H54 (cell line): ENCODE measurements at places on chromosomes 1 and 21.

- DNase-seq: no peak
Observed at GRCh38 chr21:25362375-25363267, 244.7 kb downstream of the MRPL39 start.

DNA sequence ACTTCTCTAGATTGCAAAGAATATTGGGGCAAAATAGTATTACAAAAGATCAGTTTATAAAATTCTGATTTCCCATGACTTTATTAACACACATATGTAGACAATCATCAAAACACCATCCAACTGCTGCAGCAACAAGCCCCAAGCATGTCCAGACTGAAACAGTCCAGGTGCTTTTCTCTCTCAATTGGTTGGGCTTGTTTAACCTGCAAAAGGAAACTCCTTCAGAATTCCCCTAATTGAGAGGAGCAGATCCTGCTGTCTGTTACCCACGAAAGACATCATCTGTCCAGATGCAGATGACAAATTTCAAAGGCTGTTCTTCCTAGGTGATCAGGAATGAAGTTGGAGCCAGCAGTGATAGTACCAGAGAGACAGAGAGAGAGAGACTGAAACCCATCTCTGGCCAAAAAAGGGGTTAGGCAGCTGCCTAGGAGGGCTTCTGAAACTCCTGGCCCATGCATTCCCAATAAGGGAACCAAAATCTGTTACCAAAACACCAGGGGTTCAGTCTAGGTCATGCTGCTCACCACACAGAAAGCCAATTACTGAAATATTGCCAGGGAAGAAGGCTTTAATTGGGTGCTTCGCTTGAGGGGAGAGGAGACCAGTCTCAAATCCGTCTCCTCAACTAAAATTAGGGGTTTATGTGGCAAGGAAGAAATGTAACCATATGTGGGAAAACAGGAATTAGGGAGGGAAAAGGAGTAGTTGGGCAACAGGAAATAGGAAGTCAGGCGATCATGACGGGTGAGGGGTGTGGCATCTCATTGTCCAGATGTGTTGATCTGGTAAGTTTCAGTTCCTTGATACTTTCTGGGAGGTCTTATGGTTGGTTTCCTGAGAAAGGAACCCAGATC lies 34.7 kb upstream of the RGL1 start:
- DNase-seq: no peak

DNA sequence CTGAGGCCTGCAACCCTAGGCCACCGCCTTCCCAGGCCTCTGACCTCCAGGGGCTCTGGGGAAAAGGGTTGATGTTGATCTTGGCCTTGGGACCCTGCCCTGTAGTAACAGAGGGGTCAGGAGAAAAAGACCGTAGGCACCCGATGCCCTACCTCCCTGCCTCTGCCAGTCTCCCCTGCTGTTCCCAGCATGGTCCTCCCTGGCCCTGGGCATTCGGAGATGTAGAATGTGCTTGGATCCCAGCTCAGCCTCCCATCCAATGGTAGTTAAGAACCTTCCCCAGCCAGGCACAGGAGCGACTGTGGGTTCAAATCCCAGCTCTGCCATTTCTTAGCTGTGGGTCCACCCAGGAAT lies 72.0 kb upstream of the TARDBP start:
- DNase-seq: no peak

DNA sequence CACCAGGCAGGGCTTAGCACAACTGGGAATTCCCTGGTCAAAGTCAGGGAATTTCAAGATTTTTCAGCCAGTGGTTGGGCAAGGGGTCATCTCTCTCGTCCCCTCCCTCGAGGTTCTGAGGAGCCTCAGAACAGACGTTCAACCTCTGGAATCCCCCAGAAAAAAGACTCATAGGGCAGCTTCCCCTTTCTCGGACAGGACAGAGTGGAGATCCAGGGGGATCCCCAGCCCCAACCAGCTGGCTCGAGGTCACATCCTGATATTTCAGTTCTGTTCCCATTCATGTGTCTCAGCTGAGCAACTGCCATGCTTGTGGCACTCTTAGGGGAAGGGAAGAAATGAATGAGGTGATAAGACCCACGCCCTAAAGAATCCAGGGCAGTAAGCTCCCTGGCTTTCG lies 4.9 kb upstream of the LAD1 start:
- DNase-seq: no peak

DNA sequence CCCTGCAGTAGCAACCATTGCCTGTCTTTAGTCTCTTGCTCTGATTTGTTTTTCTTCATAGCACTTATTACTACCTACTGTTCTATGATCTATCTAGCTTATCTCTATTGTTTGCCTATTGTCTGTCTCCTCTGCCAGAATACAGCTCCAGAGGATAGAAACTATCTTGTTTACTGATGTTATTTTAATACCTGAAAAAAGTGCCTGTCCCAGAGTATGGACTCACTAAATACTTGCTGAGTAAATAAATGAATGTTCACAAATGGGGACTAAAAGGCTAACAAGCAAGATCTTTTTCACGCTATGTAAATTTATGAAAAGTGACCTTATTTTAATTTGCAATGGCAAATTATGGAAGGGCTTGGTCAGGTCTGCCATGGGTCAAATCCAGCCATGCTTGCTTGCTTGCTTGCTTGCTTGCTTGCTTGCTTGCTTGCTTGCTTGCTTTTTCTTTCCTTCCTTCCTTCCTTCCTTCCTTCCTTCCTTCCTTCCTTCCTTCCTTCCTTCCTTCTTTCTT lies 145.3 kb downstream of the TGFB2 start:
- DNase-seq: no peak

- no peak for DNase-seq
Observed at GRCh38 chr1:244205171-244205570, 154.1 kb downstream of the ZBTB18 start.

DNA sequence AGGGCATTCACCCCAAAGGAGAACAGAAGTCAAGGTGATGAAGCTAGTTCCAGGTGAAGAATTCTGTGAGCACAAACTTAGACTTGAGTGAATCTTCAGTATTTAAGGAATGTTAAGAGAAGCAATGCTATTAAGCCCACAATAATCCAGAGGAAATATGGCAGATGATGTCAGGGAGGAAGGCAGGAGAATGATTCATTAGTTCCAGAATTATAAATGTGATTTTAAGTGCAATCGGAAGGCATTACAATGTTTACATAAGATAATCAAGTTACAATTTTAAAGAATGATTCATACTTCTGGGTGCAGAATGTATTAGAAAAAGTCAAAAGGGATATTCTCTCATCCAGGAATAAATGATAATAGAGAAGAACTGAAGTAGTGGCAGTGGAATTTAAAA lies 545.2 kb upstream of the BRINP3 start:
- DNase-seq: no peak

- no peak for DNase-seq
Observed at GRCh38 chr1:178825167-178825566, 45.7 kb downstream of the ANGPTL1 start.

- no peak for DNase-seq
Observed at GRCh38 chr1:41660570-41661427, 176.3 kb upstream of the EDN2 start.

GRCh38 chr1:12165342-12165741 lies 1.4 kb upstream of the TNFRSF1B start:
- no peak for DNase-seq

GRCh38 chr1:116832932-116833578 lies 76.7 kb upstream of the PTGFRN start:
- no peak for DNase-seq

DNA sequence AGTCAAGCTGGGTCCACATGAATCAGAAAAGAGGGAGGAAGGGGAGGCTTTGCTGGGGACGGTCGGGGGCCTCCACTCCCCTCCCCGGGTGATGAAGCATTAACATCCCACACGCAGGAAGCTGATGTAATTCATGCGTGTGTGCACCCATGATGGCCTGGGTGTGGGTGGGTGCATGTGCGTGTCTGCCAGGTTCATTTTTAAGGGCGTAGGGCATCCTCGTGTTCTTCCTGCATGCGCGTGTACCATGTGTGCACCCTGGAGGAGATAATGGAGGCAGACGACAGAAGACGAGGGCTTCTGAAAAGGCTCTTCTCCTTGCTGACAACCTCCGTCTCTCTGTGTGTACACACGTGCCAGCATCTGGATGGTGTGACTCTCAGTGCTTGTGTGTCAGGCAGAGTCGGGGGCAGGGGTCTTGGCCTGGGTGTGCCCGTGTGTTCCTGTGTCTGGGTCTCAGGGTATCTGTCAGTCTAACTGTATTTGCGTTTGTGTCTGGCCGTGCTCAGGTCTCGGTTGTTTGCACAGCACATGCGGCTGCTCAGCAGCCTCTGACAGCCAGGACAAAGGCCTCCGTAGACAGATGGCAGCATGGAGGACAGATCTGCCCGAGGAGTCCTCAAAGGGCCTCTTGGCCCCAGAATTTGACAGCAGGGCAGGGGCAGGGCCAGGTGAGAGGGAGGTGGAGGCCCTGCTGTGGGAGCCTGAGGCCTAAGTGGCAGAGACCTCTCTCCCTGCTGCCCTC lies 2.4 kb downstream of the RAP1GAP start:
- no peak for DNase-seq

DNA sequence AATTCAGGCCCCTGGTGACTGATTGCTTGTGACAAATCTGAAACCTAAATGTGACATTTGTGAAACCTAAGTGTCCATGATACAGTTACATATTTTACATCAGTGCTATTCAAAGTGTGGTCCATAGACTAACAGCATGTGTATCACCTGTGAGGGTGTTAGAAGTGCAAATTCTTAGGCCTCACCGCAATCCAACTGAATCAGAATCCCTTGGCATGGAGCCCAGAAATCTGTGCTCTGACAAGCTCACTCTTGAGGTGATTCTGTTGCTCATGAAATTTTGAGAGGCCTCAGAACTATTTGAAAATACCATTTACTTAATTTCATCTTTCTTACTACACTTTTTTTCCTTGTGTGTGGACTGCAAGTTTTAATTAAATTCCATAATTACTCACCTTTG lies 587.9 kb downstream of the ADGRL2 start:
- no peak for DNase-seq

GRCh38 chr1:115364046-115364779 lies 26.2 kb upstream of the NGF start:
- no peak for DNase-seq
